Progenitor cell of endocrine pancreas (in vitro differentiated cells): ENCODE measurements at places on chromosomes 12 and 14.

GRCh38 chr12:123757561-123757960 lies 4.5 kb upstream of the DNAH10 start:
- no peak for DNase-seq

GRCh38 chr12:132559652-132560363 lies 50.6 kb downstream of the LRCOL1 start:
- DNase-seq, result peak; percentile 56

- no peak for DNase-seq
These were observed 3.5 kb upstream of the RNASE4 start for GRCh38 chr14:20680843-20681347.

DNA sequence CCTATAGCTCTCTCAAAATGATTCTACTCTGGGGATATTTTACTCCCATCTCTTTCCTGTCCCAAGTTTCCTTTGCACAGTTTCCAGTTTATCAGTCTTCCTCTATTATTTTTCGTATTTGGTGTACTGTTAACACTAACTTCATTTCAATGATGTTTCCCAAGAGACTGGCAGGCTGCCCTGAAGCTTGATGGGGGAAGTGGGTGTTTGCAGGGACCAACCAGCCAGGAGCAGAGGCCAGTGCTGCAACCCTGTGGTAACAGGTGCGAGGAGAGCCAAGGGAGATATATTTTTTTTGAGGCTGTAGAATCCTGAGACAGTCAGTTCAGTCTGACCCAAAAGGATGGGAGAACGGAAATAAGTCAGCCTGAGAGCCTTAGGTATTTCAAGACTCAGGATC lies 11.8 kb upstream of the CEBPE start:
- DNase-seq, result no peak

GRCh38 chr12:98211909-98212695 lies 303.3 kb upstream of the TMPO start:
- DNase-seq, result no peak

GRCh38 chr12:66813137-66813892 lies 134.4 kb upstream of the GRIP1 start:
- no peak for DNase-seq
